ENCODE measurements at places on chromosomes 5 and 9.
A peak's percentile ranks its signal among the peaks of the same experiment; 100 is the strongest.

GRCh38 chr9:27856054-27856453, 282.8 kb upstream of the C9orf72 start:
- DNase-seq: no peak

GRCh38 chr9:29212397-29213387, 1639.4 kb upstream of the C9orf72 start:
- no peak for DNase-seq

DNA sequence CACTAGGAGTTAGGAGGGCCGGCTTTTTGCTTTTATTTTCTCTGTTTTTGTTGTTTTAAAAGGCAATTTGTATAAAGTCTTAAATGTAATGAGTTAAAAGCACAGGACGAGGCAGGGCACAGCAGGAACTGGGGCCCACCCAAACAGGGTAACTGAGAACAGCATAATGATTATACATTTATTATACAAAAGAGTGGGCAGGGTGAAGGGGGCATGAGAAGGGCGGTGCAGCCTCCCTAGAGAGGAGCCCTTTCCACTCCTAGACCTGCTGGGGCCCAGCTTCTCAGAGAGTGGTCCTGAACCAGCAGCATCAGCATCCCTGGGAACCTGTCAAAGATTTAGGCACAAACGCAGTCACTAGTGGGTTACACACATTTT, 438.0 kb downstream of the AGTPBP1 start:
- no peak for DNase-seq

GRCh38 chr9:17978773-17979172, 399.9 kb downstream of the SH3GL2 start:
- DNase-seq: no peak

DNA sequence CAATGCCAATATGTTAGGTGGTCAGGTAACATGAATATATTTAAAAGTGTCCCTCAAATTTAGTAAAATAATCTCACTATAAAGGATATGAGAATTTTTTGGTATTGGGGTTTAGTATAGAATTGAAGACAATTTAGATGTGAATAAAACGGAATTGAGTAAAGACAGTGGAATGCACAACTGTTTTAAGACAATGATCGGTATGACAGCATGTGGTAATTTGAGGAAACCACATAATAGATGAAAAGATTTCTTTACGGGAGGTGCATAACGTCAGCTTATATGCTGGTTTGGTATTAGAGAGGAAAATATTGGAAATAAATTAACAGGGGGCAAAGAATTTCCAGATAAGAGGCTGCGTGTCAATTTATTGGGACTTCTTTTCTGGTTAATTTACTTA, 1043.2 kb downstream of the CDH18 start:
- no peak for DNase-seq

- DNase-seq: peak; percentile 80
Observed at GRCh38 chr9:107488375-107489143, 1.0 kb downstream of the KLF4 start.

GRCh38 chr9:72527801-72528195, 6.4 kb downstream of the TMC1 start:
- no peak for DNase-seq

DNA sequence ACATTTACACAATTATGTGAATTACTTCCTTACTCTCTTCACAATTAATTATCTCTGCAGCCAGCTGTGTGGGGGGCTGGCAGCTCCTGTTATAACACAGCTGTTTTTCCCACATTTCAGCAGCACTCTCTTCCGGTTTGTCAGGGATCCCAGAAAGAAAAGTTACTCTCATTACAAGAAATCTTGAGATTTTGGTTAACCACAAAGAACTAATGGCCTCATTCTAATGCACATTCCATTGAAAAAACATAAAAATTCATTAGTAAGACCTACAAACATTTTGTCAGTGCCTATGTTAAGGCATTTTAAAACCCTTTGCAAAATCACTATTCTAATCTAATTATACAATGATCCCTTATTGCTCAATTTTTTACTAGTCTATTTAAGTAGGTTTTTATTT, 64.1 kb downstream of the PDE4D start:
- no peak for DNase-seq

DNA sequence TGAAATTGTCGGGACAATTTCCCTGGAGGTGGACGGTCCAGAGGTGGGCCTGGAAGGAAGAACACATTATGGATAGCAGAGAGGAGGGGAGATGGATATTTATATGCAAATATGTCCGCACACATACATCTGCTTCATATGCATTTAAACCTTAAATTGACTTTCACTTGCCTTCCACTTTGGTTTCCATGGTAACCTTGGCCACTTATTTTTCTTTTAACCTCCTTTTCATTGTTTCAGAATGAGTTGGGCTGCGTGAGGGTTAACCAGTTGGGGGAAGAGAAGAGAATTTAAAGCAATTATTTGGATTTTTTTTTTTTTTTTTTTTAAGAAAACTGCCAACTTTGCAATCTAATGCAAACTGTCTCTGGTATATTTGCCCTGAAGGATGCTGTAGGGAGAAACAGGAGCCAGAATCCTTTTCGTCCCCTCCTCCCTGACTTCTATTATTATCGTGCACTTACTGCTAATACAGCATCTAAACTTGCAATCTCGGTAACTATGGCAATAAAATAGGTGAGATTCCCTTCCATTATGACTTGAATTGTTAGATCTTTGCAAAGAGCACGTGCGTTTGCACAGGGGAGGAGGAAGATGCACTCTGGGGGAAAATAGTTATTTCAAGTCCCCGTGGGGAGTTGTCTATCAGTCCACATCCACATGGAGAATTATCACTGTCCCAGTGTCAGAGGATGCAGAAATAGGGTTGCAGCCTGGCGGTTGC, 35.6 kb downstream of the TLR4 start:
- DNase-seq: no peak
